ENCODE measurements at places on chromosomes 1 and 21.

GRCh38 chr1:235409042-235409820 is 42.0 kb downstream of the TBCE start:
- no peak for DNase-seq

- no peak for DNase-seq
Observed at GRCh38 chr21:36567216-36567885, 87.4 kb upstream of the CLDN14 start.

- DNase-seq, result no peak
Observed at GRCh38 chr1:242811092-242811840, 286.8 kb upstream of the PLD5 start.

GRCh38 chr1:30880678-30881318 is 27.8 kb downstream of the SDC3 start:
- DNase-seq, result no peak
